ENCODE measurements at places on chromosomes 11 and 22.

- no peak for DNase-seq
Observed at GRCh38 chr11:75921808-75922207, 106.8 kb downstream of the UVRAG start.

DNA sequence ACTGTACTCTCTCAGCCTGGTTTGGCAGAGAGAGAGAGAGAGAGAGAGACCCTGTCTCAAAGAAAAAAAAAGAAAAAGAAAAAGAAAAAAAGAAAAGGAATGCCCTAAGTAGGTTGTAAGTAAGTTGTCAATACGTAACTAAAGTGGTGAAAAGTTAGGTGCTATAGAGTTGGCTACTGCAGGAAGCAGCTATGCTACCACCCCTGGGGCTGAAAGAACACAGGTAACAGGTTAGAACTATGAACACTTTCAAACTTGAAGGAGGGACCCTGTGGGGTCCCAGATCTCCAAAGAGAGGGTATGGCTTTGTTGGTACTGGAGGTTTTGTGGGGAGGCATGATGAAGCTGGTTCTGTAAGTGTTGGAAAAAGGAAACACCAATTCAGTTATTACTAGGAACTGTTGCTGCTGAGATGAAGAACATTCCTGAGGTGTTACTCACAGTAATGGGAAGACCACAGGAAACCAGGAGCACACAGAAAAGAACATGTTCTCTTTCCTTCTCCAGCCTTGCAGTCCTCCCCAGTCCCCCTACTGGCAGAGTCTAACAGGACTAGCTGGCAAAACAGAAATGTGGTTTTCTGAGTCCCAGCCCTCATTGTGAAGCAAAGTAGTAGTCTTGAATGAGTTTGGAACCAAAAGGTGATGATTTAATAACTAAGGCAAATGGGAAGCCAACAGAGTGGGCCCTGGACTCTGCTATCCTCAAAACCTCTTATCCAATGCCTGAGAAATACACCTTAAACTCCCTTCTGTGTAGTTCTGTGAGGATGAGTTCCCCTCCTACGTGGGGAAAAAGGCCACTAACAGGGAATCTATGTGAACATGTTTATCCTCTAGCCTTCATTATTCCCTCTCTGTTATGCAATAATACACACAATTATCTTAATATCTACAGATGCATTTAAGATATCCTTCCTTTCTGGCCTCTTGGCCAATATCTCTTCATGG is 427.0 kb upstream of the DDI1 start:
- DNase-seq = no peak

DNA sequence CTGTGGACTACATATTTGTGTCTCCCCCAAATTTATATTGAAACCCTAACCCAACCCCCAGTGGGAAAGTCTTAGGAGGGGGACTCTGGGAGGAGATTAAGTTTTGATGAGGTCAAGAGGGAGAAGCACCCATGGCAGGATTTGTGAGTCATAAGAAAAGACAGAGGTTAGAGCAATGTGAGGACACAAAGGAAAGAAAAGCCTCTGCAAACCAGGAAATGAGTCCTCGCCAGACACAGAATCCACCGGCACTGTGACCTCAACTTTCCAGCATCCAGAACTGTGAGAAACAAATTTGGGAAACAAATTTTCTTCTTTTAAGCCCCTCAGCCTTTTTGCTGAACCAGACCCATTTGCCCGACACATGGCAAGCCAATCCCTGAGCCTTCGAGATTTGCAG is 397.0 kb downstream of the NTM start:
- DNase-seq = no peak

GRCh38 chr22:31639436-31640039 is 22.5 kb downstream of the PISD start:
- DNase-seq = no peak

GRCh38 chr11:15889363-15890030 is 466.8 kb downstream of the SOX6 start:
- no peak for DNase-seq

DNA sequence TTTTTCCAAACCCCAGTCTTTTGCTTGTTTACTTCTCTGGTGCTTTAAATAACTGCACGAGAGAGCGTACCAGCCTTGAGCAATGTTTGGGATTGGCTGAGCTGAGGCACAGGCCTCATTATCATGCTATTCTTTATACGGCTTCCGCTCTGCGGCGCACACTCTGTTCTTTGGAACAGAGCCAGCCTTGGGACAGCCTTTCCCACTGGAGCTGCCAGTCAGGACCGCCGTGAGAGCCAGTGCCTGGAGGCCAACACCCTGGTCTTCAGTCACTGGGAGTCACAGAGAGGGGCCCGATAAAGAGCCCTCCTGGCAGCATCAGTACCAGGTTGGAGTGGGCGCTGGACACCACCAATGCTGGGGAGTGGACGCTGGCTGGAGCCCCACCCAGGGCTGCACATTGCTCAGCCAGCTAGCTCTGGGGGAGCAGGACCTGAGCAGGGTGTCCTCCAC is 125.6 kb downstream of the BCR start:
- no peak for DNase-seq

DNA sequence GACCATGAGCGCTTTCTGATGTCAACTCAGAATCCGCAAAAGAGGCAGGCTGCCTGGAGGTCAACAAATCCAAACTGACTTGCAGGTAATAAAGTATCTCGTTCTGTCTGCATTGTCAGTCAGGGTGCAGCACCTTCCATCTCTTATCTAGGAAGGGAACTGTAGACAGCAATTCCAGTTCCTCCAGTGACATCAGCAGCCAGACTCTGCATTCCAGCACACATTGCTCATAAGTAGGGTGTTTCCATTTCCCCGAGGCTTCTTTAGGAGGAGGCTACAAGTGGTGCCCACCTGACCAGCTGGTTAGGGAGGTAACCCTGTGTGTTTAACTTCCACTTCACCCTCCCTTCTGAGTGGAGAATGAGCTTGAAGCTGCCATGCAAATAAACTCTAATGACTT is 53.3 kb downstream of the NTM start:
- no peak for DNase-seq

GRCh38 chr11:2776351-2777061 is 76.7 kb upstream of the KCNQ1OT1 start:
- no peak for DNase-seq

DNA sequence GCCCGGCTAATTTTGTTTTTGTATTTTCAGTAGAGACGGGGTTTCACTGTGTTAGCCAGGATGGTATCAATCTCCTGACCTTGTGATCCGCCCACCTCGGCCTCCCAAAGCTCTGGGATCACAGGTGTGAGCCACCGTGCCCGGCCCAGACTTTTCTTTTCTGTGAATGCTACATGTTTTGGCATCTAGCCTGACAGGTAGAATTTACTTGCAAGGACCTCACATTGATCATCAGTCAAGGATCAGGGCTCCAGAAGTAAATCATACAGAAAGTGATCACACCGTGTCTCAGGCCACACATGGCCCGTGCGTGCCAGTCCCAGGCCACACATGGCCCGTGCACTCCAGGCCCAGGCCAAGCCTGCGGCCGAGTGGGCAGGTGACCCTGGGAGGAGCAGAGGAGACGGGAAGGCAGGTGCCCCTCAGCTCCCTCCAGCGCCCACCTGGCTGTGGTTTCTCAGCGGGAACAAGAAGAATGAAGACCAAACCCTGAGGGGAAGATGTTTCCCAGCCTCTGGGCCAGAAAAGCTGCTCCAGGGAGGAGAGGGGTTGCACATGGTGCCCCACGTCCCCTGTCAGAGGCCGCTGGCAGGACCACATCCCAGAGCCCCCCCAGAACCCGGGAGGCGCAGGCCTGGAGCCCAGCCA is 76.2 kb downstream of the BRD1 start:
- no peak for DNase-seq

- no peak for DNase-seq
Observed at GRCh38 chr11:121801781-121802180, 314.2 kb downstream of the BLID start.

- DNase-seq = no peak
Observed at GRCh38 chr11:120546312-120547205, 35.0 kb downstream of the GRIK4 start.

DNA sequence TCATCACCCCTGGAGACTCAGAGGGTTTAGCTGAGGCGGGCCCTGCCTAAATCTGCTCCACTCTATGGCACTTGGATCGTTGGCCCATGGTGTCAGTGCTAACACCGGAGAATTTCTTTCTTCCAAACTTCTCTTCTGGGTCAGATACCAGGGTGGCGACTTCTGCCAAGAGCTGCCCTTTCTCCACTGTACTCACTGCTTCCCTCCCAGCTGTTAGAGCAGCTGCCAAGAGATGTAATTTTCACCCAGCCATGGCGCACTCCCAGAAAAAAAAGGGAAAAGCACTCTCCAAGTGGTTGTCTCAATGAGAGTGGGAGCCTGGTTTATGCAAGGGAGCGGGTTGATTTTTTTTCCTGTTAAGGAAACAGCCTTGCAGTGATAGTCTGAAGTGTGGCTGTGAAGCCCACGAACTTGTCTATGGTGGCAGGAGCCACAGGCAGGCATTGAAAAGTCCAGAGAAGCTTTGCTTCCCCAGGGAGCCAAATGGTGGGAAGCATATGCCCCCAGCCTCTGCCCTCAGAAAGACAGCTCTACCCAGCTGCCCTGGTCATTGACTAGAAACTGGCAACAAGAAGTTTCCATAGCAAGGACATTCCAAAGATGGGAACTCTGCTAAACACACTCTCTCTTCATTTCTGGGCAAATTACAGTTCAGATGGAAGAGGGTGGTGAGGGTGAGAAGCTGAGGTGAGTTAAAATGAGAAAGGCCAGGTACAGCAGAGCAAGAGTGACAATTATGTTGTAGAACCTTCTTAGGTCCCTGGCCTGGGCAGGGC is 10.7 kb downstream of the PCSK7 start:
- no peak for DNase-seq

DNA sequence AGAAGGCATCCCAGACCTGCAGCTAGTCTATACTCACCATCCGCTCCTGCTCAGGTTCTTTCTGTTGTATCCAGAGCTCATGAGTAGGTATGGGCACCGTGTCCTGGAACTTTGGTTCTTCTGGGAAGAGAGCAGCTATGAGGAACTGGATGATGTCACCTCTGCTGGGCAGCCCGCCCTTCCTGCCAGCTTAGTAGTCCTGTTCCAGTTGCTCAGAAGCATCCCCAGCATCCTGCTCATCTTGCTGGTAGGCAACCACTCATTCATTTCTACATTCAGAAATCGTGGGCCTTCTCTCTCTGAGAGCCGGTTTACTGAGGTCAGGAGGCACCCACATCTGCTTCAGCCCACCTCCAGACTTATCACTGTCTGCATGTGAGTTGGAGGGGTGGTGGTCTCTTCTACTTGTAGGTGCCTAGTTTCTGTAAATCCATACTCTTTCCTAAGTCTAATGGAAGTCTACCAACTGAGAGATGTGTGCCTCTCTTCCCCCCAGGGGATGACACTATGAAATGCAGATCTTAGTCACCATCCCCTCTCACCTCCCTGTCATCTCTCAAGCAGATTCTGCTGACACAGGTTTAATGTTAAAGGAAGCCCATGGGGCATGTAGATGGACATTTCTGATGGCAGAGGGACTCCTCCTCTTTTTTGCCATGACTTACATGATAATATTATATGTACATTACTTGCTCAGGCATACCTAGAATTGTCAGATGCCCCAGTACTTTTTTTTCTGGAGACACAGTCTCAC is 29.6 kb upstream of the CCDC134 start:
- no peak for DNase-seq

GRCh38 chr22:48354096-48354495 is 1473.6 kb downstream of the BRD1 start:
- DNase-seq = no peak

DNA sequence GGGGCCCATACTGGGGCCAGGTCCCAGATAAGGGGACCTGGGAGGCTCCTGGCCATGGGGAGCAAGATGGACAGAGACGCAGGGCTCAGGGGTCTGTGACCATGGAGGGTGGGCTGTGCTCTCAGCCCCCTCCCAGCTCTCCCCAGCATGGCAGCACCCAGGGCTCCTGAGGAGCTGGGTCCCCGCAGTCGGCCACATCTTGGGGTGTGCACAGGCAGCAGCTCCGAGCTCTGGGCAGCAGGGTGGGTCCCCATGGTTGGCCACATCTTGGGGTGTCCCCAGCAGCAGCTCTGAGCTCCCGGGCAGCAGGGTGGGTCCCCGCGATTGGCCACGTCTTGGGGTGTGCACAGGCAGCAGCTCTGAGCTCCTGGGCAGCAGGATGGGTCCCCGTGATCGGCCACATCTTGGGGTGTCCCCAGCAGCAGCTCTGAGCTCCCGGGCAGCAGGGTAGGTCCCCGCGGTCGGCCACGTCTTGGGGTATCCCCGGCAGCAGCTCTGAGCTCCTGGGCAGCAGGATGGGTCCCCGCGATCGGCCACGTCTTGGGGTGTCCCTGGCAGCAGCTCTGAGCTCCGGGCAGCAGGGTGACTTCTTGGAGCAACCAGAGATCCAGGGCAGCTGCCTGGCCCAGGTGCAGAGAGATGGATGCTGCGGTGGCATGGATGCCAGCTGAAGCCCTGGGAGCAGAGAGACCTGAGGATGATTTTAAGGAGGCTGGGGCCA is 18.3 kb upstream of the MUC5B start:
- no peak for DNase-seq

- DNase-seq = no peak
Observed at GRCh38 chr11:103897160-103897936, 139.1 kb upstream of the DDI1 start.

- DNase-seq = no peak
Observed at GRCh38 chr11:69940246-69940610, 121.0 kb upstream of the FGF3 start.

GRCh38 chr11:120918257-120918656 is 105.6 kb upstream of the TBCEL start:
- DNase-seq = no peak

- DNase-seq = no peak
Observed at GRCh38 chr22:21921729-21922128, 30.9 kb downstream of the PPM1F start.

GRCh38 chr11:44627165-44627789 is 61.8 kb downstream of the CD82 start:
- DNase-seq = no peak

- DNase-seq = no peak
Observed at GRCh38 chr11:121762820-121763219, 310.1 kb upstream of the SORL1-AS1 start.

DNA sequence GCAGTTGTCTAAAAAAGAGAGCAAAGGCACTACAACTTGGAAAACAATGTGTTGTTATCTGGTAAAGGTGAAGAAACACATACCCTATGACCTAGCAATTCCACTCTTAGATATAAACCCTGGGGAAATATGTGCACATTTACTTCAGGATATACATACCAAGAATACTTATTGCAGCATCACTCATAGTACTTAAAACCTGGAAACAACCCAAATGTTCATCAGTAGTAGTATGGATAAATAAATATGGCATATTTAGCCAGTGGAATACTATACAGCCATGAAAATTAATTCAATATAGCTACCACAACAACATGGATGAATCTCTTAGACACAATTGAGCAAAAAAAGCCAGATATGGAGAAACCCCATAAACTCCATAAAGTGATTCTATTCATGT is 26.1 kb upstream of the MICAL2 start:
- no peak for DNase-seq

DNA sequence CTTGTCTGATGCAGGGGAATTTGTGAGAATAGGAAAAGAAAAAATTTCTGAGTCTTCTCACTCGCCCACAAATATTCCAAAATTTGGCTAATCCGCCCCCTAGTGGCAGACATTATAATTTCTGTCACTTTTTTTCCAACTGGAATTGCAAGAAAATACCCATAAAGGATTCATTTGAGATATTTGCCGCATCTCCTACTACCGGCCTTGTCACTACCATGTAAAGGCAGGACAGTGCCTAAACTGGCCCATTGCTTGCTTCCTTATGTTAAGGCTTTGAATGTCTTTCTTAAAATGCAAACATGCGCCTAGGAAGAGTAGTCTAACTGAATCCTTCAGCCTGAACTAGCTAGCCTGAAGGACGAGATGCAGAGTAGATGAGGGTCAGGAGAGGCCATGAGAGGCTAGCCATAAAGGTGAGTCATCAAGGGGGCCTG is 9.3 kb upstream of the CEP295 start:
- DNase-seq = no peak
